SHP77 treated with DMSO at 0.1 percent for 48 hours (cell line): ENCODE measurements at places on chromosomes 2 and 18.

GRCh38 chr2:240205348-240205747 lies 64.9 kb upstream of the OTOS start:
- no peak for DNase-seq

- no peak for DNase-seq
These were observed 376.8 kb downstream of the TSN start for GRCh38 chr2:122132147-122132691.

DNA sequence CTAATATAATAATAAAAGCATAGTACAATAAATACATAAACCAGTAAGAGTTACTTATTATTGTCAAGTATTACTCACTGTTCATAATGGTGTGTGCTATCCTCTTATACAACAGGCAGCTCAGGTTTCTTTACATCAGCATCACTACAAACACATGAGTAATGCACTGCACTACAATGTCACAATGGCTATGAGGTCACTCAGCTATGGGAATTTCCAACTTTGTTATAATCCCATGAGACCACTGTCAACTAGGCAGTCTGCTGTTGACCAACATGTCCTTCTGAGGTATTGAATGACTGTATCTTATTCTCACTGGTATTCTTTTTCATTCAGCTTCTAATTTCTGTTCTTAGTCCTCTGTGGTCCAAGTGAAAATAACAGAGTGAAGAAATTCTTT lies 250.4 kb upstream of the DSEL start:
- DNase-seq: no peak

GRCh38 chr2:121297217-121297830 lies 12.3 kb upstream of the TFCP2L1 start:
- peak; percentile 66 for DNase-seq

GRCh38 chr18:70411876-70412435 lies 123.1 kb downstream of the SOCS6 start:
- no peak for DNase-seq

DNA sequence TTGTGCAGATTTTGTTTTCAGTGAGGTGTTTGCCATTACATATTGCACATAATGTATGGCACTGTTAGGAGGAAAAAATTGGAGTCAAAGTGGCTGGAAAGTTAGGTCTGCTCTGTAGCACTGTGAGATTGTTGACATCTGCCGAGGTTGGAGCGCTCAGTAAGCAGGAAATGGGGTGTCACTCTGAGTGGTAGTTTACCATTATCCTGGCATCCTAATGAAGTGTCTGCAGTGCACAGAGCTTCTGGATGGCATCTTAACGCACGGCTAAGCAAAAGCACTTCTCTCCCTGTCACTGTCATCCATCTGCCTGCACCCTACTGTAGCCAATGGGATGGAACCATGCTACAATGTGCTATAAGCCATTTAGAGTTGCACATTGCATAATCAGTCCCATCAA lies 561.9 kb downstream of the ARHGAP15 start:
- DNase-seq: no peak

DNA sequence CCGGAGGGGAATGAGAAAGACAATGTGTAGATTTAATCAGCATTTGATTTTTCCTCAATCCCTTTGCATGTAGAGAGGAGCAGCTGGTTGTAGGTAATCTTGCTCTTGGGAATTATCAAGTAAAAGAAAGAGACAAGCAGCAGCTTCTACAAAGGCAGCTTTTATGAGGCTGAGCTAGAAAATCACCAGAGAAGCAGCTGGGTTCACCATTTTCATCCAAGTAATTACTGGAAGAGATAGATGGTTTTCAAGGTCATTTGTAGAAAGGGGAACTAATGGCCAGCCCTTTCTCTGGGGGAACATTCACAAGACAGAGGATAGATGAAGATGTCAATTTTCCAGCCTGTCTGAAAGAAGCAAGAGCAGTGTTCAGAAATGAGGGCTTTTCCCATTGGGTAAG lies 113.0 kb downstream of the RND3 start:
- no peak for DNase-seq

- DNase-seq: no peak
These were observed 12.0 kb upstream of the ZCCHC2 start for GRCh38 chr18:62510789-62511188.

DNA sequence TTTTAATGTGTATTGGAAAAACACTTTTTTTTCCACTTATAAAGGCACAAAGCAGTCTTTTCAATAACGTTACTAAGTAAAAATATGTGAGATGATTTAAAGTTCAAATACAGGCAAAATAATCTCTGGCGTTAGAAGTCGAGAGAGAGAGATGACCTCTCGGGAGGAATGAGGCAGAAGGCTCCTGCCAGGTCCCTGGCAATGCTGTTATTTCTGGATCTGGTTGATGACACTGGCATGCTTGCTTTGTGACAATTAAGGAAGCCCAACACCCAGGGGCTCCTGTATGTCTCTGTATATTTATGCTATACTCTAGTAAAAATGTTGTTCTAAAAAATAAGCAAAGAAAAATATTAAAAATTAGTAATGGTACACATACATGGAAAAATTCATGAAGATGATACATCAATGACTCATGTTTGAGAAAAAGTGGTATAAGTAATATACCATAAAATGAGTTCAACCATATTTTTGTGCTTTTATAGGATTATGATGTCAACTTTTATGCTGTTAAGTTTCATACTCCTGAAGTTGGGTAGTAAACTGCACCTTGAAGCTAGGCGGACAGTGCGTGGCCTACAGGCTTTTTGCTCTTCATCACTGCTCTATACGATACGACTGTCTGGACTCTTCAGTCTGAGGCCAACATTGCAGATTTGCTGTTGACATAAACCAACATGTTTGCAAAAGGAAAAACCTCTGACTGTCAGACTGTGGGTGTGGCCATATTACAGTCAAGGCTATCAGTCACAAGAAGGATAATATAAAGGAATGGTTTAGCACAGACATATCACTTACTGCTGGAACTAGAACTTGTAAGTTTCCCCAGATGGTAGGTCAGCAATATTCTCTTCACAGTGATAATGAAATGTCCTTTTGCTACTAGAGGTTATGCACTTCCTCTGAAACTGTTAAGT lies 19.8 kb downstream of the VPS4B start:
- no peak for DNase-seq

DNA sequence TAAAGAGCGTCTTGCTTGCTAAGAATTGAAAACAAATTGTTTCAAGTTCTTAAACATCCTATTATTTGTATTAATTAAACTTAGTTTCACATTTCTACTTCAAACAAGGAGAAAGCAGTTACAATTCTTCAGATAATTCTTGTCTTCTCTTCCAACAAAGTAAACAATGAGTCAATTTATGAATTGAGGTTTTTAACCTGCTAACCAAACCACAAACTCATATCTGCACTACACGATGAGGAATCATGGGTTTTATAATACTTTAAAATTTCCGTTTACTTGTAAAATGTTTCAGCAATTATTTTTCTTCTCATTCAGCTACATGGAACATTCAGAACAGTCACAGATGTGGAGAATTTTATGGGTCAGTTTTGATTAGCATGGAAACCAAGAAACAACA lies 114.2 kb downstream of the SPIRE1 start:
- DNase-seq: no peak

DNA sequence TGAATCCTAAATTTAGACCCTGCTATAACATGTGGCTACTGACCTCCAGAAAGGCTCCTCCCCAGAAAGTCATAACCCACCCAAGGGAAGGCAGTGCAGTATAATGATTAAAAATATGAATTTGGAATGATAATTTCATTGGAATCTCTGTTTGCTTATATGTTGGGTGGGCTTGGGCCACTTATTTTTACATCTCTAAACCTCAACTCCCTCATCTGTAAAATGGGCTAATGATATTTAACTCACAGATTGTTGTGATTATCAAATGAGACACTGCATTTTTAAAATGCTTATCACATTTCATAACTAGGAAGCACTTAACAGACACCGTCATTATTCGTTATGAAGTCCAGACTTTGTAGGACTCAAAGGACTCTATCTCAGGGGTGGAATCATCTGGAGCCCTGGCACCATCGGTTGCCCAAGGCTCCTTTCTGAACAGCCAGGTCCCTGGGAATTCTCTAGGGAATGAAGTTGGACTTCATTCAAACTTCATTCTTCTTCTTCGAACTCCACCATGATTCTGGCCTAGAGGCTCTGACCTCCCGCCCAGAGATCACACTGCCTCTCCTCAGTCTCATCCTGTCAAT lies 33.1 kb upstream of the RMDN2 start:
- no peak for DNase-seq

DNA sequence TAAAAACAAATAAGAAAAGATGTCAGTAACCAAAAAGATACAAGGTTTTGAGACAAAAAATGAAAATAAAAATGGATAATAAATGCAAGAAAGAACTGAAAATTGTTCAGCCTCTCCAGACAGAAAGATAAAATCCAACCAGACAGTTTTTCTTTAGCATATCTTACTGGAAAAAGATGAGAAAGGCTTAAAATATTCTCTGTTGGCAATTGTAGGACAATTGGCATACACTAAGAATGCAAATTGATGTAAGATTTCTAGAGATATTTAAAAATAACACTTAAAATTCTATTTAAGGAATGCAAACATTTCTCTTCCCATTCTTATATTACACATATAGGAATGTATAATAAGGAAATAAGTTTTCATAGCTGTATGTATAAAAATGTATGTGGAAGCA lies 590.6 kb downstream of the DSC3 start:
- no peak for DNase-seq

DNA sequence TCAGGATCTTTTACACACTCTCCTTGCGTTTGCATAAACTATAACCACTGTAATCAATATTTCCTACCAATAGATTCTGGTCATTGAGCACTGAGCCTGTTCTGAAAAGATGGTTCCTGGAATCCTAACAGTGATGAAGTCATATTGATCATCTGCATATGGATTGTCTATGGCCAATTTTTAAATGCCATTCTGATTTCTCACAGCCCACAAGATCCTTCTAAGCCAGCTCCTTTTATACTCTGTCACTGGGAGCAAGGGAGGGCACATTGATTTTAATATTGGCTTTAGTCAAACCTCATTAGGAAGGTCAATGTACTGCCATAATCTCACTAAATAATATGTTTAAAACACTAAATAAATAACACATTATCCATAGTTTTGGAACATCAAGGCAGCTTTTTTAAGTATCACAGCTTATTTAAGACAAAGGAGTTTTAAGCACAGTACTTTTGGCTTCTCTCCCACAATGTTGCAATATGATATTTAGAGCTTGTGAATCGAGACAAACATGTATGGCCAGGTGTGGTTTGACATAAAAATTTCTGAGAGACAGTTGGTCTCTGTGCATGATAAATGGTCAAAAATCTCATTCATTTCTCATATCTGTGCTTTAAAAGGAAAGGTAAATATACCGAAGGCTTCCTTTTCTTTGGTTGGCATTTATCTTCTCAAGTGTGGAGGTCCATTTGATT lies 267.3 kb downstream of the MTX2 start:
- peak; percentile 52 for DNase-seq

DNA sequence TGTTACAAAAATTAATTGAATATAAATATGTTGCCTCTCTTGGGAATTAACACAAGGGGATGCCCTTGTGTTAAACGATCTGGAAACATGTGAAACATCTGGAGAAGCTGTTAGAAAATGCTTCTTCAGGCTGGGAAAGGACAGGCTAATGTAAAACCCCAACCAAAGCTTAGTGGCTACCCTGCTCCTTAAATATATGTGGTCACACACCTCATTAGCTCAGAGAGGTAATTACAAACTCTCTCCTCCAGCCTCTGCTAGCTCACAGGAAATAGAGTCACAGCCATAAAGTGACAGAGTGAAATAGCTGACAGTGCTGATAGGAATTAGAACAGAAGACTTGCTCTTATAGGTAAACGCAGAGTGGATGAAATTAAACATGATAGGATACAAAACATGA lies 155.9 kb downstream of the RAB3GAP1 start:
- DNase-seq: no peak

DNA sequence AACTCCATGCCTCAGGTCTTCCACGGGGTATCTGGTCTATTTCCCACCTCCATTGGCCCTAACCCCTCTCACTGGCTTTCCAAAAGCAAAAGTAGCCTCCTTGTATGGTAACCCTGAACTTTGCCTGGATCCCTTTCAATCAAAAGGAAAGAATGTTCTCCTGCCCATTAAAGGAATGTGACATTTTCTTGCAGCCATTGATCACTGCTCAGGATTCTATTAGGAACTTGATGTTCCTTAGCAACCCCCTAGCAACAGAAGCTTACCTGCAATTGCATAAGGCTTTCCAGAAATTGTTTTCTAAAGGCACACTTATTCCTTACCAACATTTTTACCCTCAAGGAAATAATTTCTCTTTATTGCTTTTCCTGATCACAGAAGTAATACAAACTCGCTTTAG lies 91.4 kb upstream of the AGAP1 start:
- DNase-seq: no peak

DNA sequence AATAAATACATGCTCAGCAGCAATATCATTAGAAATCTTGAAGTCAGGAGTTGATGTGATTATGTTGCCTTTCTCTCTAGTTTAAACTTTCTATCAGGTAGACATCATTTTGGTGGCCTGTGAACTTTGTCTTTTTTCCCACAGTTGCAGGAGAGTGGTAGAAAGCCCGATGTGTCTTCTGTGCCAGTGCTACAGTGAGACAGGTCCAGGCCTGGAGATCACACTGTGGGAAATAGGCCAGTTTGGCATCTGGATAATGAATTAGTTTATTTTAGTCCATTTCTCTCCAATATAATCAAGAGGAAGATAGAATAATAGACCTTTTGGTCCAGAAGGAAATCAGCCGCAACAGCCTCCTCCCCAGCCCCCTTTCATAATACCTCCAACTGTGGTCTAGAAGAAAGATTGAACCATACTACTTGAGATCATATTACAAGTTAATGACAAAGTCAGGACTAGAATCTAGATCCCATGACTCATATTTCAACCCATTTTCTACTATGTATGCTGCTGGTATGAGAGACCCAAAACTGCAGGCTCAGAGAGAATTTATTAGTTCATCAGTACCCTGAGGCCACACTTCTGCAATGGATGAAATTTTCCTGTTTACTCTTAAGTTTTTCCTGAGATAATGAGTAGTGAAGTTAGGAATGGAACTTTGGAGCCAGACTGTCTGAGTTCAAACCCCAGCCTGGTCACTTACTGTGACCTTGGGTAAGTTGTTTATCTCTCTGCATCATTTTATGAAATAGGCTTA lies 20.6 kb downstream of the KCMF1 start:
- DNase-seq: no peak

GRCh38 chr2:241507430-241508239 lies 749 bp downstream of the STK25 start:
- DNase-seq: no peak

- no peak for DNase-seq
These were observed 52.4 kb upstream of the AGPS start for GRCh38 chr2:177340158-177340557.

- no peak for DNase-seq
These were observed 211.9 kb downstream of the RBM43 start for GRCh38 chr2:151049746-151050145.

GRCh38 chr2:134736167-134736880 lies 17.5 kb upstream of the TMEM163 start:
- DNase-seq: no peak

GRCh38 chr18:48955830-48956261 lies 5.1 kb upstream of the SMAD7 start:
- no peak for DNase-seq
